ENCODE measurements at places on chromosomes 6 and 20. TPM values are rescaled to one million over a fixed set of nuclear protein-coding genes. Genes with fewer than 3 reads are reported as not detected.

The EPPIN gene
- not detected for total RNA-seq

The THEMIS gene
- 11.5 TPM for total RNA-seq

The GCM1 gene
- not detected for total RNA-seq

The SALL4 gene
- not detected for total RNA-seq

DNA sequence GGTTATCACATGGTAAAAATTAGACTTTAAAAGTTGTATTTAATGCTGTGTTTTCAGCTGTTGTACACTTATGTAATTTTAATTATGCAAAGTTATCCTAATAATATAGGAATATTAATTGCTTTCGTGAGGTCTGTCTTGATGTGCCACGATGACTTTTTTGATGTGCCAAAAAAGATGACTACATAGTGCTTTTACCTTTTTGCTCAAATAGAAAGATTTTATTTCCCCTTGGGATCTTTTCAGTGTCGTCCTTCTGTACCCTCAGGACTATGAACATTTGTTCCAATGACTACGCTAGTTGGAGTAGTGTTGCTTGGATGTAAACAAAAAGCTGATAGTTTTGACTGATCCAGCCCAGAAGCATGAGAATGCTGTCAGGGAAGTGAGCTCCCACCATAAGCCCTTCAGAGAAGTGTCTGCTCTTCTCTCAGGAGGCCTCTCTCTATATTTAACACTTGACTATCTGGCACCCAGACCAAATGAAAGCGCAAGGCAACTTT lies 1.2 kb upstream of the CD164 start:
- no peak for DNase-seq

GRCh38 chr6:110769923-110770322 lies 45.3 kb downstream of the CDK19 start:
- DNase-seq = no peak

- no peak for DNase-seq
Measured at GRCh38 chr20:2156666-2157624, 55.3 kb downstream of the STK35 start.

GRCh38 chr6:41560431-41561192 lies 14.4 kb downstream of the FOXP4 start:
- DNase-seq = peak; percentile 92

- DNase-seq = no peak
Measured at GRCh38 chr6:56650191-56650590, 7.5 kb upstream of the DST start.

DNA sequence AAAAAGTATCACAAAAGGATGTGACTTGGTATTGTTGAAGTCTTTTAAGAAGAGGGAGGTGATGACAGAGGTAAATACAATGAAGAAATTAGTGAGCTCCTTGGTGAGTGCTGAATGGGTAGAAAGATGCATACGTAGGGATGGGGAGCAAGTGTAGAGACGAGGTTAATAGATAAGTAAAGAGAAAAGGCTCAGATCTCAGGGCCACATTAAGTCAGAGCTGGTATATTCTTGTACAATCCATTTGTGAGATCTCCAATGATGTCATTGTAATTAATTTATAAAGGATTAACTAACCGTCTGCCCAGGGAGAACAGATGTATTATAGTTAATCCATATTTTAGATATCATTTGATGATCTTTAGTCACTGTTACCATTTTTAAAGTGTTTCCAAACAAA lies 43.4 kb downstream of the SMPDL3A start:
- DNase-seq = no peak

DNA sequence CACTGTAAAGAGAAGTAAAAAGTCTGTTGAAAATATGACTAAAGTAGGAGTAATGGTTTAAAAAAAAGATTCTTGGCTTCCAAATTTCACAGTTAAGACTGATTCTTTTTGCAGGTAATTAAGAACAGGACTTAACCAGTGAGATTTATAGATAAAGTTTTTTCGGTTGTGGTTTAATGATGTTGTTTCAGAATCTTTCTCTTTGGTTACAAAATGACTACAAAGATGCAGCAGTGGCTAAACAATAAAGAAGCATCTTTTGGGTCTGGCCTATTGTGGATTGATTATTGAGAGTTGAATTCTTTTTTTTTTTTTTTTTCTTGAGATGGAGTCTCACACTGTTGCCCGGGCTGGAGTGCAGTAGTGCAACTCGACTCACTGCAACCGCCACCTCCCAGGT lies 109.7 kb downstream of the AKAP7 start:
- DNase-seq = no peak

DNA sequence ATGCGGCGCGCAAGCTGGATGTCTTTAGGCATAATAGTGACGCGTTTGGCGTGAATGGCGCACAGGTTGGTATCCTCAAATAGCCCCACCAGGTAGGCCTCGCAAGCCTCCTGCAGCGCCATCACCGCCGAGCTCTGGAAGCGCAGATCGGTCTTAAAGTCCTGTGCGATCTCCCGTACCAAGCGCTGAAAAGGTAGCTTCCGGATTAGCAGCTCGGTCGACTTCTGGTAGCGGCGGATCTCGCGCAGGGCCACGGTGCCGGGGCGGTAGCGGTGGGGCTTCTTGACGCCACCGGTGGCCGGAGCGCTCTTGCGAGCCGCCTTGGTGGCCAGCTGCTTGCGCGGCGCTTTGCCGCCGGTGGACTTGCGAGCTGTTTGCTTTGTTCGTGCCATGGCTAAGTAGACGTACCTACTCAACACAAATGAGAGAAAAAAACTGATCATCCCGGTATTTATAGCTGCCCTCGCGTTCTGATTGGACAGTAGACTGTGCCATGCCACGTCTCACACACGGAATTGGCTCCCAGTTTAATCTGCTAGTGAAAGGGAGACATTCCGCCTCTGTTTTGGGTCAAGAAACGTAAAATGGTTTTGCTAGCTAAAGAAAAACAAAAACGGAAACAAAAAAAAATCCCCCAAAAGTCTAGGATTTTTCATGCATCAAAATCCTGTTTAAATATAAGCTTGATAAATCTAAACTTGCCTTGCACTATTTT lies 40.1 kb downstream of the OR2B2 start:
- DNase-seq = peak; percentile 82

- no peak for DNase-seq
Measured at GRCh38 chr6:140475086-140475485, 1100.6 kb upstream of the CITED2 start.

GRCh38 chr6:108751282-108751681 lies 96.9 kb upstream of the ARMC2 start:
- no peak for DNase-seq

GRCh38 chr6:13194852-13195251 lies 133.5 kb downstream of the TBC1D7 start:
- peak; percentile 27 for DNase-seq
